ENCODE measurements at places on chromosomes 11 and 22. TPM values are rescaled to one million over a fixed set of nuclear protein-coding genes. Genes with fewer than 3 reads are reported as not detected.

SLN gene
- total RNA-seq = not detected

MRGPRE gene
- total RNA-seq = not detected

ZP1 gene
- total RNA-seq = not detected

RASGRP2 gene
- 682 TPM for total RNA-seq

INS gene
- total RNA-seq = not detected

KCNQ1 gene
- total RNA-seq = 25.1 TPM

Data from naive thymus-derived CD8-positive, alpha-beta T cell (primary cell).